ENCODE measurements at places on chromosomes 4 and X.

- no peak for DNase-seq
Observed at GRCh38 chrX:119013164-119013563, 38.7 kb downstream of the LONRF3 start.

DNA sequence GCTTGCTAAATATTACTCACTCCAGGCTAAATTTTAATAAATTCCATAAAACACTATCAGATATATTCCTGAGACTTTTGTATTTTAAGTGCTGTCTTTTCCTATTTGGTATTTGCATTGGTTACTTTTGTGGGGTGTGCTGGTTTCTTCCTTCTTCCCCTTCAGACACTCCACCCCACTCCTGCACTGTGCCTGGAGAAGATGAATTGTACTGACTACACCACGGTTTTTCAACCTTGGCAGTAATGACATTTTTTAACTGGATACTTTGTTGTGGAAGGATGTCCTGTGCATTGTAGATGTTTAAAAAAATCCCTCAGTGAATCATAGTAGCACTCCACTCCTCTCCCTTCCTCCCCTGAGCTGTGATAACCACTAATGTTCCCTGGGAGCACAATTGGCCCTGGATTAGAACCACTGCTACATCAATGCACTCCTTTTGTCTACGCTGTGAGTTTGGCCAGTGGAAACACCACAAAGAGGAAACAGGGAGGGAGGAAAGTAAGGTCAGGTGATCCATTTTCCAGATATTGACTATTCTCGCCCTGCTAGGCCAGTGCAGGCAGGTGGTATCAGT lies 36.3 kb downstream of the SNCA start:
- DNase-seq: no peak

- no peak for DNase-seq
Observed at GRCh38 chr4:53309321-53310040, 56.4 kb downstream of the SCFD2 start.

GRCh38 chr4:26287756-26288155 lies 33.1 kb upstream of the RBPJ start:
- no peak for DNase-seq

GRCh38 chrX:63526863-63527262 lies 175.7 kb upstream of the SPIN4 start:
- no peak for DNase-seq

DNA sequence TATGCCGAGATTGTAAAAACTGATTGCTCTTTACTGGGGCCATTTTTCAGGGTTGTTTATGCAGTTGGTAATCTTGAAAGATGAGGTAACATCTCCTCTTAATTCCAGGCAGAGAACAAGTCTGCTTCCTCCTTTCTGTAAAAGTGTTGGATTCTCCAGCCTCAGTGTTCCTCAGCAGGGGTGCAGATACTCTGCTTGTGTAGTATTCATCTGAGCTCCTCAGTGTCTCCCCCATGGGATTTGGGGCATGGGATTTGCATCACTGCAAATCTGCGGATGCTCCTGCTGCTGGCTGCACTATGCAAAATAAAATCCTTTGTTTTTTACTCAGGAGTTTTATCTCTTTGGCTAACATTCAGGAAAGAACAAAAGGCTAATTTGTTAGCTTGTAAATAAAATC lies 104.9 kb upstream of the ATP8A1 start:
- no peak for DNase-seq

- no peak for DNase-seq
Observed at GRCh38 chr4:28269426-28269825, 1408.8 kb downstream of the STIM2 start.

DNA sequence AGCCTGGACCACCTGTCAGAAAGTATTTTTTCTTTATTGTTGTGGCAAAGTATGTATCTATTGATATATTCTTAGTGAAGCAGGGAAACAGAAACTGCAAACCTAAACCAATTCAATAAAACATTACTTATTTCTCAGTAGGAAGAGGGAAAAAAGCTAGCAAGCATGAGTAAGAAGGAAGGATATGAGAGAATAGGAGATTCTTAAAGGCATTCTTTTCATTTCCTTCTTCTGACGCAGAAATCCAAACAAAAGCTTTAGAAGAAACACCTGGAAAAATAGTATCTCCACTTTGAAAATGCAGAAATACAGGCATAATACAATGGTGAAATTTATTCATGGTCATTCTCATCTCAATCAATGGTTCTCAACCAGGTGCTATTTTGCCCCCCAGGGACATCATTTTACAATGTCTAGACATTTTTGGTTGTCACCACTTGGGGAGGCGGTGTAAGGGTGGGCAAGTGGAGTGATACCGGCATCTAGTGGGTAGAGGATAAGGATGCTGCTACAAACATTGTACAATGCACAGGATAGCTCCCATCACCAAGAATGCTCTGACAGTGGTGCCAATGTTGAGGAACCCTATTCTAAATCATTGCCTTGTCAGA lies 21.7 kb upstream of the ATXN3L start:
- DNase-seq: no peak

GRCh38 chr4:93841803-93842345 lies 13.3 kb downstream of the ATOH1 start:
- no peak for DNase-seq

GRCh38 chrX:16807548-16807947 lies 21.3 kb downstream of the TXLNG start:
- no peak for DNase-seq

GRCh38 chr4:152894673-152895072 lies 41.5 kb upstream of the FHDC1 start:
- DNase-seq: no peak

- DNase-seq: no peak
Observed at GRCh38 chrX:132119283-132119682, 8.5 kb downstream of the FRMD7 start.

- DNase-seq: no peak
Observed at GRCh38 chr4:15809466-15809865, 31.3 kb downstream of the CD38 start.

- no peak for DNase-seq
Observed at GRCh38 chrX:115588179-115588578, 27.2 kb downstream of the PLS3 start.

GRCh38 chrX:103878466-103879122 lies 46.5 kb upstream of the RAB9B start:
- no peak for DNase-seq

DNA sequence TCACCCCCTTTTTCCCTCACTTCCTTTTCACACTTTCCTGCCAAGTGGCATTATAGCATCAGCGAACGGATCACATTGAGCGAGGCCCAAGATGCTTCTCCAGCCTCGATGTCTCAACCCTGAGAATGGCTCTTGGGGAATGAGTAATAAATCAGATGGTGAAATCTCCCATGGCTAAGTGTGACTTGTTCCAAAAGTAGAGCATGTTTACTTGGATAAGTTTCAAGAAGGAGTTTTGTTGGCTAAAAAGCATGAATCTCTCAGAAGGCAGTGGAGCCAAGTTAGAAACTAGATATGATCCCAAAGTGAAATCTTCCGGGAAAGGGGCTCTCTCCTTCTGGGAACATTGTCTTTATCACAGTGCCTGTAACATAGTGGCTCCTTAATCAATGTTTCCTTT lies 316.3 kb downstream of the CAMK2D start:
- DNase-seq: no peak

DNA sequence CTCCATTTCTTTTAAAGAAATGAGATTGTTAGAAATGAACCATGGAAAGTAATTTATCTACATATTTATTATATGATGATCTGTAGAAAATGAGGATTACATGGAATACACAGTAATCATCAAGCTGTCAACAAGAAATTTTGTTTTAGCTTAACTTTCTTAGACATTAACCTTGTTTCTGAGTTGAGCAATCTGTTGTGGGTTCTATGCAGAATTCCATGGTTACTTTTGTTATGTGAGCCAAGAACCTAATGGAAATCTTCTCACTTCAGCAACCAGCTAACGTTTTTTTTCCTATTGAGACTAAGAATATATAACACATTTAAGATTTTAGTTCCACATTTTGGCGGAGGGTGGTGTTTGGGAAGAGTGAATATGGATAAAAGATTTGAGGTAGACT lies 136.1 kb upstream of the SLC4A4 start:
- no peak for DNase-seq

DNA sequence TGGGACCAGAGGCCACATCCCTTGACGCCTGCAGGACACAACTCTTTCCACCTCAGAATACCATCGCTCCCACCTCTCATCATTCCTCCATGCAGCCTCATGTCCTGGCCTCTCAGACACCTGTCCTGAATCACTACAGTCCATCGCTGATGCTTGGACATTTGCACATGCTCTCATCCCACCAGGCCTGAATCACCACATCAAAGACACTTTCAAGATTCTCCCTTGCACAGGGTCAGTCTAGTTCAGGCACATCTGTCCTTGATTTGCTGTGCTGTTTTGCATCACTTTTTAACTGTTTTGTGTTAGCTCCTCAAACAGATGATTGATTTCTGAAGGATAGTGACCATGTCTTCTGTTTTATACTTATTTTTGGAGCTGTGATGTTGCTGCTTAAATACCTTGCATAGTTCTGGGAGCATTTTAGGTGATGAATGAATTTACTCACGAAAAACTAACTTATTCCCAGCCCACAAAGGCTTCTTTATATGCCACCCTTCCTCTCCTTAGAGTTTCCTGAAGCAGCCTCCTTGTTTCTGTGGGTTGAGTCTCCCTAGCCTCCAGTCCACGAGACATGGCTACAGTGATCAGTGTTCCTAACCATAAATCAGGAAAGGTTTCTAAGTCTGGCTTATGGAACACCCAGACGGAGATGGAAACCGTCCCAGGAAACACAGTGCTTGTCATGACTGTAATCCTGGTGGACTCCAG lies 2.6 kb downstream of the FAM114A1 start:
- no peak for DNase-seq

DNA sequence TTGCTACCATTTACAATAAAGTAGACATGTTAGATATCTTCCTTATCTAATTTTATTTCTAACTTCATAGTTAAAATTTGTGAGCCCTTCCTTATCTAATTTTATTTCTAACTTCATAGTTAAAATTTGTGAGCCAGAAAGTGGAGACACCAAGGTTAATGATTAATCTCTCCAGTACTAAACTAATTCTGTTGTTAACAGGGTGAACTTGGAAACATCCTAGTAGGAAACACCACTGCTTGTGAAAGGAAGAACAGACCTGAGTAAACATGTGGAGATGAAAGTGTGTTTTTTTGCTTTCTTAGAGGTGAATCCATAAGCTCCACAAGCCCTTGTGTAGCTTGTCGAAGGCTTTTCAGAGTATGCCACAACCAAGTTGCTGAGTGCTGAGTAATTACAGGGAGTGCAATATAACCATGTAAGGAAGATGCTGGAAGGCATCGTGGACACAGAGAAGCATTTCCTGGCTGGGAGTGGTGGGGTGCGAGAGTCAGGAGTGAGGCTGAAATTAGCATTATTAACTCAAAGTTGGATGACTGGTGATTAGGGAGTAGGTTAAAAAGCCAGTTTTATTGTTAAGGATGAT lies 118.6 kb upstream of the NEIL3 start:
- no peak for DNase-seq

- DNase-seq: no peak
Observed at GRCh38 chr4:84319124-84319523, 180.0 kb downstream of the NKX6-1 start.

- peak; percentile 85 for DNase-seq
Observed at GRCh38 chr4:121950212-121950679, 1.6 kb downstream of the TRPC3 start.

GRCh38 chr4:38489011-38489861 lies 174.8 kb upstream of the KLF3 start:
- no peak for DNase-seq

GRCh38 chrX:13119386-13119785 lies 75.0 kb upstream of the FAM9C start:
- no peak for DNase-seq

GRCh38 chrX:123962794-123963373 lies 1.4 kb downstream of the STAG2 start:
- peak; percentile 84 for DNase-seq

DNA sequence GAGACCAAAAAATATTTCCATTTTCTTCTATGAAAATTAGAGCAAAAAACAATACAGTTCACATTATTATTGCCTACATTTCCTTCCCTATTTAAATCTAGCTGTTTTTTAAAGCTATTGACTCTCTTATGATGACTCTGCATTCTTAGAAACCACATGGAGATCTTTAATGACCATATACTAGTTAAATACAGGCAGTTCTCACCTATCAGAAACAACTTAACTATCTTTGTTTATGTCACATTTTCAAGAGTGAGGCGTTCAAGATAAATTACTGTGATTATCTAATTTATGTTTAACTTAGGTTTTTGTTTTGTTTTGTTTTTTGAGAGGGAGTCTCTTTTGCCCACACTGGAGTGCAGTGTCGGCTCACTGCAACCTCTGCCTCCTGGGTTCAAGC lies 3.0 kb downstream of the CISD2 start:
- DNase-seq: no peak

DNA sequence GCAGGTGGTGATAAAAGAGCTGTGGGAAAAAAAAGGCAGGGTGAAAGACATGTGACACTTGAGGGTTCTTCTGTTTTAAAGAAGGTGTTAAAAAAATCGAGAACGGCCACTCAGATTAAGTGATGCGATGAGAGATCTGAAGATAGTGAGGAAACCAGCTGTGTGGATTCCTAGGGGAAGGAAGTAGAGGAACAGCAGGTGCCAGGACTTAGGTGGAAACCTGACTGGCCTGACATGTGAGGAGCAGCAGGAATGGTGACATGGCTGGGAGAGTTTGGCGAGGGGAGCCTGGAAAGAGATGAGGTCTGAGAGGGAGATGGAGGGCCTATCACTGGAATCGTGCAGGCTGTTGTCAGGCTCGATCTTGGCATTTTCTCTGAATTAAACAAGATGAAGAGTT lies 55.5 kb downstream of the BMPR1B start:
- no peak for DNase-seq

- no peak for DNase-seq
Observed at GRCh38 chr4:168765322-168765721, 244.7 kb downstream of the CBR4 start.

DNA sequence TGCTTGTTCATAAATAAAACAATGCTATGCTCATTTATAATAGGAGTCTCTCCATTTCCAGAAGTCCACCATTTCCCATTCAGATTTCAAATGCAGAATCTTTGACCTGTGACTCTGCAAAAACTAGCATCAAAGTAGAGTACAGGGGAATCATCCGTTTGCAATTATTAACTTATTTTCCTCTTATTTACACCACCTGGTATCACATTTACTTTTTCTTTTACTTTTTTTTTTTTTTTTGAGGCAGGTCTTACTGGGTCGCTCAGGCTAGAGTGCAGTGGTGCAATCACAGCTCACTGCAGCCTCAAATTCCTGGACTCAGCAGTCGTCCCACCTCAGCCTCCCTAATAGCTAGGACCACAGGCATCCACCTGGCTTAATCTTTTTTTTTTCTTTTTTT lies 37.6 kb downstream of the RBM47 start:
- DNase-seq: no peak

- DNase-seq: no peak
Observed at GRCh38 chrX:130728208-130728607, 174.8 kb downstream of the ENOX2 start.

GRCh38 chr4:17427991-17428390 lies 83.9 kb downstream of the QDPR start:
- DNase-seq: no peak

- no peak for DNase-seq
Observed at GRCh38 chrX:110951472-110952269, 144.3 kb upstream of the PAK3 start.

GRCh38 chr4:55312489-55313101 lies 33.4 kb upstream of the SRD5A3 start:
- no peak for DNase-seq

- no peak for DNase-seq
Observed at GRCh38 chrX:155071694-155072280, 479 bp downstream of the BRCC3 start.

- peak; percentile 71 for DNase-seq
Observed at GRCh38 chr4:1512738-1513660, 106.8 kb upstream of the NKX1-1 start.

Measured in activated naive CD8-positive, alpha-beta T cell treated with anti-CD3 and anti-CD28 coated beads for 36 hours (primary cell).